Cerebellum (tissue), 4 donors: ENCODE measurements at places on chromosomes 6 and 20.

DNA sequence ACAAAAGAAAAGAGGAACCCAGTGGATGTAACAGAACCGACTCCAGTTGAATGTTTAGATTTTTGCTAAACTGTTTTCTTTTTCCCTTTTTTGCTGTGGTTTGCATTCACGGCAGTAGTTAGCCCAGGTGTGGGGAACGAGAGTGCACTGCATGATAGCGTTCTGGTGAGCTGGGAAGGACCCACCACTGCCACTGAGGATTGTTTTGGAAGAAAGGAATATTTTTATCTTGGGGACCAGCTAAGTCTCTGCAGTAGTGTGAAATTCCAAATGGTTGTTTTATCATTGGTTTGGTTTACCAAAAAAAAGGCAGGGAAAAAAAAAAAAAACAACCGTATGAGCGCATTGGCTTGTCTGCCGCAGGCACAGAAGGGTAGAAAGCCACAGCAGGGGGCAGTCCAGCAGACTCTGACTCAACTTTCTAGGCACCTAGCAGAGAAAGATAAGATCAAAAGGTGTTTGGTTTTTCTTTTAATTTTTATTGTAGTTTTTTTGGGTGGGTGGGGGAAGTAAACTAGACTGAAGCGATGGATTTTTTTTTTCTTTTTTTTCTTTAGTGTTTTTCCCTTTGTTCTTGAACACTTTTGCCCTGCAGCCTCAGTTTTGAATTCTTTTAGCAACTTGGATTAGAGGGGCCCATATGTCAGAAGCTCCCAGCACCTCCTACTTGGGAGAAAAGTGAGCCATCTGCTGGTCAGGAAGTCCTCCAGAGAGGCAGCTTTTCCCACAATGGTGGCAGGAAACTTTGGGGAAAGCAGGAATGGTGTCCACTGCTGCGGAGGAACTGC, 13.5 kb upstream of the RAB5IF start:
- DNase-seq, result peak; percentile 53

GRCh38 chr6:31865205-31866118, 2.8 kb upstream of the NEU1 start:
- DNase-seq, result no peak

GRCh38 chr6:135640449-135641111, 143.0 kb upstream of the AHI1 start:
- no peak for DNase-seq

DNA sequence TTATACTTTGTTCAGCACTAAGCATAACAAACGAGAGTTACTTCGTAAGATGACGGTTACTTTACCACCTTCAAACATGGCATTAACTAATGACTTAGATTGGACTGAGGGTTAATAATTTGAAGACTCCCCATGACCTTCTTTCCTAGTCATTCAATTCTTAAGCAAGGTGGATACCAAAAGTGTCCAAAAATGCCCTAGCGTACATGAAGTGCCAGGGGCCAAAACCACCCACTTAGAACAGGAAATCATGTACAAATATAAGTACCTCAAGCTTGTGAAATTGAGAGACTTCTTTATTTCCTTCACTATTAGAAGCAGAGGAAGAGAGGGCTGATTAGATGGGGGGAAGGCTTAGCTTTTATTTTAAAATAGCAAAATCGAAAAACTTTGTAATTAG, 166.4 kb downstream of the ATXN1 start:
- no peak for DNase-seq

- no peak for DNase-seq
These were observed 5.7 kb downstream of the PPP1R10 start for GRCh38 chr6:30611150-30611855.

- no peak for DNase-seq
These were observed 120.6 kb downstream of the RCAN2 start for GRCh38 chr6:46370622-46371021.

DNA sequence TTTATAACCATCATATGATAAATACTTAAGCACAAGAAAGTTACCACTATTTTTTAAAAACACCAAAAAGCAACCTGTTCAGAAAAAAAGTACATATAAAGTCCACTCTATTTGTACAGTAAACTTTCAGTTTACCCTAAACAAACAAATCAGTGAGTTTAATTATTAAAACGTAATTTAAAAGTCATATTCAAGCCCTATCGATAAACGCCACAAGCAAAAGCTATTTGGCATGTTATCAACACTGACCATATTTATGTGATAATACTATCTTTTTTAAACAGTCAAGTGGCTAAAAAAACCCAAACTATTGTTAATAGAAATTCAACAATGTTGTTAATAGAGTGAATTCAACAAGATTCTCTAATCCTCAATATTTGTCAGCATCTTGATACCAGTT, 1.9 kb downstream of the KATNA1 start:
- DNase-seq, result no peak

DNA sequence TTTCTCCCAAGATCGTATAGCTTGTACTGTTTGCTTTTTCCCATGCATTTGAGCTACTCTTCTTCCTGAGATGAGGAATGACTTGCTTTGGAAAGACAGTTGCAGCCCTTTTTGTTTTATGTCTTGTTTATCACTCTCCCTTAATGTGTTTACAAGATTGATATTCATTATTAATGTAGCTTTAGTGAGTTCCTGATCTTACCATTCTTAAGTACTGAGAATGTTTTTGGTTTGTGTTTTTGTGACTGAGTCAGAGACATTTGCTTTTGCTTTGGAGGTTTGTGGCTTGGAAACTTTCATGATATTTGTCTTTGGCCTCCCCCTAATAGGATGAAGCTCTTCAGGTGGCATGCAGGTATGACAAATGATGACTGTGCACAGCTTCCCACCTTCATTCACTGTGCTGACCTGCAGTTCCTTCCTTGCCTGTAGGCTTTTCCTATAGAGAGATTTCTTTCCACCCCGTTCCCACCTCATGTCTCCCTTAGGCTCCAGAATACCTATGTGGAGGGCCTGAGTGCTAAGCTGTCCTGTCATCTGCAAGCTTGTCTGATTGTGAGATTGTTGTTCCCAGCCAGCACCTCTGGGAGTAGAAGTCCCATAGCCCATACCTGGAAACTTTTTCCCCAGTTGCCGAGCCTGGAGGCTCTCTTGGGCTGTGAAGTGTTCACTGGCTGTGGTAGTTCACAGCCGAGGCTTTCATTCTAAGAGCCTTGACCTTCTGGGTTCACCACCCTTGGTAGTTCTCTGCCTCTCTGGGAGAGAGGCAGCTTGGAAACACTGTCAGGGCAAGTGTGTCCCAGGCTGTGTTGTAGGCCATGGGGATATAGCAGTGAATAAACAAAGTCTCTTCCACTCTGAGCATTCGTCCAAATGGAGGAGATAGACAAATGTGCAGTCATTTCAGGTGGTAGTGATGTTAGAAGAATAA, 27.1 kb downstream of the CDS2 start:
- no peak for DNase-seq

GRCh38 chr6:105102186-105102585, 77.6 kb downstream of the POPDC3 start:
- no peak for DNase-seq

- DNase-seq, result no peak
These were observed 69.2 kb upstream of the DUSP22 start for GRCh38 chr6:223136-223535.

- DNase-seq, result no peak
These were observed 299.8 kb downstream of the LRFN2 start for GRCh38 chr6:40287296-40287850.

DNA sequence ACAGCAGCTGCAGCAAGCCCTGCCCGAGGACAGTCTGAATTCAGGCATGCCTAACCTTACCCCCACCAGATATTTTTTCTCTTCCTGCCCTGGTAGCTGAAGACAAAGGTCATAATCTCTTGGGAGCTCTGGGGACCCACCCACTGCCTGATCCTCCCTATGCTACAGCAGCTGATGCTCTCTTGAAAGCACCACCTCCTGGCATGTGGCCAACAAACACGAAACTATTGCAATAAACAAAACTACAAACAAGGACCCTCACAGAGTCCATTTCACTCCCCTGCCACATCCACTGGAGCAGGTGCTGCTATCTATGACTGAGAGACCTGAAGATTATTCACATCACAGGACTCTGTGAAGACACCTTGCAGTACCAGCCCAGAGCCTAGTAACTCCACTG, 238.5 kb upstream of the HS3ST5 start:
- no peak for DNase-seq

DNA sequence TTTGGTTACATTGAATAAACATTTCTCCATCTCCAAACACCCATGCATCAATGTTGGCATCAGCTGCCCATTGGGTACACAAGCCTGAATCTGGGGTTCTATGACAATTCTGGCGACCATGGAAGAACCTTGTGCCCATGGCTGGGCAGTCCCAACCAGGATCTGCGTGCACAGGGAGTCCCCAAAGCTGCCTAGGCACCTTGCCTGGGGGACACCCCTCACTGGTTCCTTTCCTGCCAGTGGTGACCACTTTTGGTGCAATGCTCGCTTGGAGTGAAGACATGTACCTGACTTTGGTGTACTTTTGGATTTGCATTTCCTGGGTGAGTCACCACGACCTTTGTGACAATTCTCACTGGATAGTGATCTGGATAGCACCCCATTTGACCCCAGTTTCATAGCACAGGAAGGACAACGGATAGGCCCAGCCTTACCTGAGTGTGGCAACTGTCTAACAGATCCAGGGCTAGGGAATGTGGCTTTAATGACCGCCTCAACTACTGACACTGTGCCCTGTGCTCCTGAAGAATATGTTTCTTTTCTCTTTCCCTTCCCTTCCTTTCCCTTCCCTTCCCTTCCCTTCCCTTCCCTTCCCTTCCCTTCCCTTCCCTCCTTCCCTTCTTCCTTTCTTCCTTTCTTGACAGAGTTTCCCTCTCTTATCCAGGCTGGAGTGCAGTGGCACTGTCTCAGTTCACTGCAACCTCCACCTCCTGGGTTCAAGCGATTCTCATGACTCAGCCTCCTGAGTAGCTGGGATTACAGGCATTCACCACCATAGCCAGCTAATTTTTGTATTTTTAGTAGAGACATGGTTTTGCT, 7.1 kb downstream of the SPINT3 start:
- no peak for DNase-seq

- DNase-seq, result no peak
These were observed 667.0 kb upstream of the MARCKS start for GRCh38 chr6:113190170-113190569.

- no peak for DNase-seq
These were observed 41.1 kb upstream of the BTBD3 start for GRCh38 chr20:11876555-11876954.

DNA sequence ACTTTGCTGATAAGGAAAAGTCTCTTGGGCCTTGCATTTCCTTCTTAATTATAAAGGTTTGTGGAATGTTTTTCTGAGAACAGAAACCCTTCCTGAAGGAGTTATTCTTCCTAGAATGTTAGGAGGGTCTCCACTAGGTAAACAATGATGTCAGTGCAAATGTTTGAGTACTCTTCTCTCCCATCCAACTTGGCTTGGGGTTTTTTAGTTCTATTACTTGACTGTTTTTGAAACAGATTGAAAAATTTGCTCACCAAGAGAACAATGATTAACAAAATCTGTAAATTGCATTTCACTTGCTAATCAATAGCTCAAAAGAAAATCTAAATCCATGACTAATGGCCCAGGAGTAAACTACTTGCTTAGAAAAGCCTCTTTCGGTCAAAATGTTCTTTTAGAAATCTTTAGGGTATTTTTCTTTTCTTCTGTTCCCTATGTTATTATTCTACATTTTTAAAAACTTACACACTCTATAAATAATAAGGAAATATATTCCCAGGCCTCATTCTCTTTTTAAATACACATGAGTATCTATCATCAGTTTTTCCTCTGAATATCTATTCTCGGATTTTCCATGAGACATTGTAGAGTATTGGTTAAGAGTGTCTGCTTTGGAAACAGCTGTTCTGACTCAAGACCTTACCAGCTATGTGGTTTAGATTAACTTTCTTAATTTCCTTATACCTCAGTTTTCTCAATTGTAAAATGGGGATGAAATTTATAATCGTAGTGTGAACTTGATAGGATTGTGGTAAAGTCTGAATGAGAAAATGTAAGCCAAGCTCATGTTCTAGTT, 234.2 kb upstream of the CITED2 start:
- DNase-seq, result no peak

GRCh38 chr20:38751360-38751976, 3.2 kb downstream of the ACTR5 start:
- peak; percentile 48 for DNase-seq

- DNase-seq, result no peak
These were observed 37.0 kb downstream of the RRBP1 start for GRCh38 chr20:17645010-17645409.

DNA sequence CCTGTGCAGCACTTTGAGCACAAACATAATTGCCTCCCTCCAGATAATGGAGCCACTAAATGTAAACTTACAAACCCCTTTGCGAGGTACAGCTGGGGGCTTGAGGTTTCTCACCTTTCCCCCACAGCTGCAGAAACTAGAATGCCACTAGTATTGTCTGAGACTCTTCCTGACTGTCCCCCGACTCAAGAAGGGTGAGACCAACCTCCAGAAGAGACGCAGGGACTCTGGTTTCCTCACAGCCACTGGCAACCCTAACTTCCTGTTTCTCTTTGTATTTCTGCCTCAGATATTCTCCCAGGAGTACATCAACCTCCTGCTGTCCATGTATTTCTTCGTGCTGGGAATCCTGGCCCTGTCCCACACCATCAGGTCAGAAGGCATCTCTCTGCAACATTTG, 23.6 kb downstream of the HM13 start:
- DNase-seq, result no peak

DNA sequence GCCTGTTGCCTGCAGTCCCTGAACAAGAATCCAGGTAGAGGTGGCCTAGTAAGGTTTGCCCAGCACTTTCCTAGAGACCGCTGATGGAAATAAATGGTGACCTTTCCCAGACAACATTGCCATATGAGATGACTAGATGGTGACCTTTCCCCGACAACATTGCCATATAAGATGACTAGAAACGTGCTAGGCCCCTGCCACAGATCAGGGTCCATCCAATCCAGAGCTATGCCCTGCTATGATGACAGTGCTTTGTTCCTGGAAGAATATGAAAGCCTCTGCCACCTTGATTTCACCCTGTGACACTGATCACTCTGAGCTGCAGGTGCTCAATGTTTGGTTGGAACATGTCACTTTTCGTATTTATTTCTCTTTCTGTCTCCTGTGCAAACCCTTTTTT, 133.8 kb upstream of the SPTLC3 start:
- DNase-seq, result no peak
